ENCODE measurements at places on chromosomes 12 and 14.

GRCh38 chr14:69891422-69891821 lies 12.2 kb downstream of the SMOC1 start:
- no peak for DNase-seq

GRCh38 chr12:49553512-49554088 lies 14.3 kb downstream of the MCRS1 start:
- no peak for DNase-seq

DNA sequence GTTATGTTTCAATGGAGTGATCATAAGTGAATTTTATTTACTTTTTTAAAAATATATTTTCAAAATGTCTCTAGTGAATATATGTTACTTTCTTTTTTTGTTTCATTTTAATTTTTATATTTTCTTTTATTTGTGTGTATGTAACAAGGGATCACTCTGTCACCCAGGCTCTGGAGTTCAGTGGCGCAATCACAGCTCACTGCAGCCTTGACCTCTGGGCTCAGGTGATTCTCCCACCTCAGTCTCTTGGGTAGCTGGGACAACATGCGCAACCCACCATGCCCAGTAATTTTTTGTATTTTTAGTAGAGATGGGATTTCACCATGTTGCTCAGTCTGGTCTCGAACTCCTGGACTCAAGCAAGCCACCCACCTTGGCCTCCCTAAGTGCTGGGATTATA lies 18.1 kb downstream of the TMEM253 start:
- no peak for DNase-seq

DNA sequence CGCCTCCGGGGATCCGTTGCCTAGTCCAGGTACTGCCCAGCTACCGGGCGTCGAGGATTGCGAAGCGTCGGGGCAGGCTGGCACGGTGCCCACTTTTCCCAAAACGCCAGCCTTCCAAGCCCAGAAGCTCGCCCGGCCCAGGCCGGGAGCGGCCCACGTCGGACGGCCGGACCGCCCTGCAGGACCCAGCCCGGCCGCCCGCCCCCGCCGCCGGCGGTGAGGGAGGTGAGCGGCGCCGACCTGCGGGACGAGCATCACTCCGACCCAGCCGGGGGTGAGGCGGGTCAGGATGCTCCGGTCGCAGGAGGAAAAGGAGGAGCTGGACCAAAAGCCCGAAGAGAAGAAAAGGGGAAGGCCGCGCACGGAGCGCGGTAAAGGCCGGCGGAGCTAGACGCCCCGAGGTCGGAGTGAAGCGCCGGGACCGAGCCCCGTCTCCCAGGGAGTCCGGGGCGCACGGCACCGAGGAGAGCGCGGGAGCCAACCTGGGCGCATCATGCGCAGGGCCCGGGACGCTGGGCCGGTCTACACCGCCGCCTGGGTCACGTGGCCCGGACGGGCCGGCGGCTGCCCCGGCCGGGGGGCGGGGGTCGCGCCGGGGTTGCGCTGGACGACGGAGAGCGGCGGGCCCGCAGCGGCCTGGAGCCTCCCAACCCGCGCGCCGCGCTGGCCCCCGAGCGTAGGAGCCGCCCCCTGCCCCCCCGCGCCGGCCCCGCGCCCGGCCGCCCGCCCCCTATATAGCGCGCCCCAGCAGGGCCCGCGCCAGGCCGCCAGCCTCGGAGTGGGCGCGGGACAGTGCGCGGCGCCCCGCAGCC lies at the start of gene AQP5:
TSS of gene AQP5 (plus strand) at position 762 of the 812 bp plus-strand sequence. CDS start 146 bp downstream, outside the sequence.
- no peak for DNase-seq

DNA sequence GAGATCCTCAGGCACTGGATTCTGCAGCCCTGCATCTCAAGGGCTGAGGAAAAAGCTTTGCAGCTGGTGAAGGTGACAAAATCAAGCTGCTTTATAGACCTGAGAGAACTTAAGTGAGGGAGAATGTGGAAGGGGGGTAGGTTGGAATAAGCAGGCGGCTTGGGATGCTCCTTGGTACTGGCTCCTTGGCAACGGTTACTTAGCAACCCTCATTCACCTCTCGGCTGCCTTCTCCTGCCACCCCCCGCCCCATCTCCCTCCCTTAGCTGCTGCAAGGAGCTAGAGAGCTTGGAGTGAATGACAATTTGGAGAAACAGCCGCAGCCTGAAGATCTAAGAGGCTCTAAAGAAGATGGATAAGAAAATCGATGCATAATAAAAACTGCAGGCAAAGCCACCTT lies 44.1 kb upstream of the CISTR start:
- no peak for DNase-seq

- DNase-seq, result peak; percentile 55
Measured at GRCh38 chr14:90820958-90821357, 4.7 kb upstream of the TTC7B start.

DNA sequence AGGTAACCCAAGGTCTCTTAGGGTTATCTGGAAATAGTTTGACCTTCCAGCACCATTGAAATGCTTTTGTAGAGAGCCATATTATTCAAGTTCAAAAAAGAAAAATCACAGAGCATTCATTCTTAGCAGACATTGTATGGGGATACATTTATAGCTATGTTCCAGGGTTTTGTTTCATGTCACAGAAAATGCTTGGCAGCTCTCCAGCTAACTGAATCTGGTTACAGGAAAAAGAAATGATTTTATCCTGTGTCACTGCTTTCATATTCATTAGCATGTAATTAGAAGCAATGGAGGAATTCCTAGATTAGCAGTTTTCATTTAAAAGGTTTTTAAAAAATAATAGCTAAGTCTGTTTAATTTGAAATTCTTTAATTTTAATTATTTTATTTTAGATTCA lies 78.9 kb downstream of the SNAPC1 start:
- DNase-seq, result no peak

- DNase-seq, result no peak
Measured at GRCh38 chr14:88049936-88050335, 45.0 kb downstream of the GPR65 start.

DNA sequence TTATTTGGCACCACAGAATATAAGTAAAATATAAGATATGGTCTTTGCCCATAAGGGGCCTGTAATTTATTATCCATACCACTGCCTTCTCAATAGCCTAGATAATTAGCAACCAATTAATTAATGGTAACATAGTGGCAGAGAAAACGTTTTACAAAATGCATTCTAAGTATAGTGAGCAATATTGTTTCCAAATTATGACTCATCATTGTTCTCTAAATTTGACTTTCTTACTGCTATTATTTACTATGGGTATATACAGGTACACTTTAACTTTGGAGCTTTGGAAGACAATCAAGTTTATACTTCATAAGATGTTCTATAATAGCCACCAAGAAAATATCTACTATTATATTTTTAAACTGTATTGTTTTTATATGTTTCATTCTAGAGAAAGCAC lies 26.7 kb downstream of the DCP1B start:
- no peak for DNase-seq

DNA sequence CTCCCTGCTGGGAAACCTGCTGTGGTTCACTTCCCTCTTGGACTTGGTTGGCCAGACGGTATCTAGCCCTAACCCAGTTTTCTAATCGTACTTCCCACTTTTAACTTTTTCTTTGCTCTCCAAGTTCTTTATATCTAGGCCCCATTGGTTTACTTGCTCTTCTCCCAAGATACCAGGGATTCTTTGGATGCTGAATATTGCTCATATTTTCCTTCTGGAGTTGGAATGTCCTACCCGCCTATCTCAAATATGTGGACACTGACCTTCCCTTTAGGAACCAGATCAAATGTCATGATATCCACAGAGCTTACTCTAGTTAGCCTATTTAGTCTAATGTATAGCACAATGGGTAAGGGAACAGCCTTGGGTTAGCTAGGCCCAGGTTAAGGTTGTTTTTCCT lies 228.6 kb downstream of the DACT1 start:
- no peak for DNase-seq

GRCh38 chr14:34362641-34363251 lies 99.3 kb downstream of the SPTSSA start:
- no peak for DNase-seq

DNA sequence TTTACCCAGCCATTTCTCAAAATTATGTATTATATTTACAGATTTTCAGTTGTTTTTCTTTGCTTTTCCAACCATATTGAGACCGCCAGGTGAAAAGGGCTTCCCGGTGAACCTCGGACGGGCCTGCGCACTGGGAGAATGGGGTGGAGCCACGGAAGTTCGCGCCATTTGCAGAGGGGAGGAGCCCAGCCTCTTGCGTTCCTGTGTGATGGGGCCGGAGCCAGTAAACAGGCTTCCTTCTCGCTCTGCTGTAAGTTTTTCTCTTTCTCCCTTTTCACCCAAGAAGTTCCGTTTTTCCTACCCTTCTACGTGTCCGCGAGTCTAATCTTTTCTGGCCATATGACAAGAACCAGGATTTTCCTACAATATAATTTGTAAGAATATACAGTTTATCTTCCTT lies 1108.8 kb upstream of the SEL1L start:
- DNase-seq, result no peak

DNA sequence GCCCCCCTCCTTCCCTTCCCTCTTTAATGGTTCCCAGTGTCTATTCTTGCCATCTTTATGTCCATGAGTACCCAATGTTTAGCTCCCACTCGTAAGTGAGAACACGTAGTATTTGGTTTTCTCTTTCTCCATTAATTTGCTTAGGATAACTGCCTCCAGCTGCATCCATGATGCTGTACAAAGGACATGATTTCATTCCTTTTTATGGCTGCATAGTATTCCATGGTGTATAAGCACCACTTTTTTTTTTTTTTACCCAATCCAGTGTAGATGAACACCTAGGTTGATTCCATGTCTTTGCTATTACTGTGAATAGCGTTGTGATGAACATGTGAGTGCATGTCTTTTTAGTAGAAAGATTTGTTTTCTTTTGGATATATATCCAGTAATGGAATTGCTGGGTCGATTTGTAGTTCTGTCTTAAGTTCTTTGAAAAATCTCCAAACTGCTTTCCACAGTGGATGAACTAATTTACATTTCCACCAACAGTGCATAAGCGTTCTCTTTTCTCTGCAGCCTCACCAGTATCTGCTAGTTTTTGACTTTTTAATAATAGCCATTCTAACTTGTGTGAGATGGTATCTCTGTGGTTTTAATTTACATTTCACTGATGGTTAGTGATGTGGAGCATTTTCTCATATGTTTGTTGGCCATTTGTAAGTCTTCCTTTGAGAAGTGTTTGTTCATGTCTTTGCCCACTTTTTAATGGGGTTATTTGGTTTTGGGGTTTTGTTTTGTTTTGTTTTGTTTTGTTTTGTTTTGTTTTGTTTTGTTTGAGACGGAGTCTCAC lies 26.0 kb downstream of the RPS29 start:
- DNase-seq, result no peak

DNA sequence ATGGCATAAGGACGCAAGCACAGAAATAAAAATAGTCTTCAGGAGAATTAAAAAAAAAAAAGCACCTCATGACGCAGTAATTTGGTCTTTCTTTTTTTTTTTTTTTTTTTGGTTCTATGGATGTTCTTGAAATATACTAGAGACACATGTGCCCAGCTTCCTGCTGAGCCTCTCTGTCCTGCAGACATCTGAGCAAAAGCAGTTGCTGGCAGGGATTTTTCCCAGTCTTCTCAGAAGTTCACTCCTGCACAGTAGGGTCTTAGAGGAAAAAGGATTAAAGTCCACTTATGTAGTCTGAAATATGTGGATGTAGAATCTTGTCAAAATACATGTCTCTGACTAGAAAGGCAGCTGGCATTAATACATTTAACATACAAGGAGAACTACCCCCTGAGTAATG lies 1888.1 kb upstream of the SEL1L start:
- DNase-seq, result no peak
